ENCODE measurements at places on chromosomes 11 and 22. TPM values are rescaled to one million over a fixed set of nuclear protein-coding genes. Genes with fewer than 3 reads are reported as not detected.

TUBA8 gene
- 1.3 TPM for total RNA-seq

CST6 gene
- total RNA-seq: 0.55 TPM

NXPE1 gene
- not detected for total RNA-seq

PPP1CA gene
- total RNA-seq: 170 TPM

ILK gene
- total RNA-seq: 99.1 TPM

CASP12 gene
- 0.21 TPM for total RNA-seq

MPZL3 gene
- total RNA-seq: 0.78 TPM

COPB1 gene
- 82.3 TPM for total RNA-seq

GRCh38 chr22:26016916-26017315 is 152.3 kb upstream of the SEZ6L start:
- DNase-seq: no peak

GRCh38 chr11:475941-476340 is 25.9 kb downstream of the PTDSS2 start:
- DNase-seq: no peak

- no peak for DNase-seq
These were observed 82.5 kb downstream of the ARHGAP42 start for GRCh38 chr11:100769617-100770016.

- no peak for DNase-seq
These were observed 213.9 kb upstream of the ISX start for GRCh38 chr22:34851918-34852662.

GRCh38 chr11:105226091-105226490 is 86.5 kb upstream of the CARD18 start:
- no peak for DNase-seq

- DNase-seq: no peak
These were observed 27.1 kb upstream of the OAF start for GRCh38 chr11:120183701-120184141.

DNA sequence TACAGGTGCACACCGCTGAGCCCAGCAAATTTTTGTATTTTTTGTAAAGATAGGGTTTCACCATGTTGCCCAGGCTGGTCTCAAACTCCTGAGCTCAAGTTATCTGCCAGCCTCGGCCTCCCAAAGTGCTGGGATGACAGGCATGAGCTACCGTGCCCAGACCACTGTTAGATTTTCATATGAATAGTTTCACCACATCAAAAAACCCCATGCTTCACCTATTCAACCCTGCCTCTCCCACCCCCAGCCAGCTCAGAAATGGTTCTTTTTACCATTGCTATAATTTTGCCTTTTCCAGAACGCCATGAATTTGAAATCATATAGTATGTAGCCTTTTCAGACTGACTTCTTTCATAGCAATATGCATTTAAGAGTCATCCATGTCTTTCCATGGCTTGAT is 37.9 kb downstream of the CDPF1 start:
- no peak for DNase-seq

GRCh38 chr11:88434333-88434976 is 96.9 kb upstream of the CTSC start:
- no peak for DNase-seq

- peak; percentile 78 for DNase-seq
These were observed 668 bp downstream of the MADD start for GRCh38 chr11:47270331-47271271.

DNA sequence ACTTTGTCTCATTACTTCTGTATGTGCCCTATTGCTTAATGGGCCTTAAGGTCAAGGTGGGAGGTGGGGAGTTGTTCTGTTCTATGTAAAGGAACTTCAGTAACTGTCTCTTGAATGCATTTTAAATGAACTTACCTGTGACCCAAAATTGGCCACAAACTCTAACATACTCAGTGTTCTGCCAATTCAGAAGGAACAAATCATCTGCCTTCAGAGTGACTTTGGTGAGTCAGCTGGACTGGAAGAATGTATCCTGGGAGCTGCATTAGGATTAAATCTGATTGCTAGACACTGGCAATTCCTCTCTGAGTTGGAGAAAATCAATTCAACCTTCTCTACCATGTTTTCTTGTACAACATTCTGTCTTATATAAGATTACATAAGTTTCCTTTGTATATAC is 1104.8 kb downstream of the DLG2 start:
- DNase-seq: peak; percentile 32

DNA sequence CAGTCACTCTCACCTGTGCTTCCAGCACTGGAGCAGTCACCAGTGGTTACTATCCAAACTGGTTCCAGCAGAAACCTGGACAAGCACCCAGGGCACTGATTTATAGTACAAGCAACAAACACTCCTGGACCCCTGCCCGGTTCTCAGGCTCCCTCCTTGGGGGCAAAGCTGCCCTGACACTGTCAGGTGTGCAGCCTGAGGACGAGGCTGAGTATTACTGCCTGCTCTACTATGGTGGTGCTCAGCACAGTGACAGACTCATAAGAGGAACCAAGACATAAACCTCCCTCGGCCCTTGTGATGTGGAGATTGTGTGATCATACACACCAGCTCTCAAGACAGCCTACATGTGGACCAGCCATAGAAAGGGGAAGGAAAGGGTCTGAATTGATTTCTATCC is 113.3 kb downstream of the ZNF280B start:
- DNase-seq: no peak

- DNase-seq: no peak
These were observed 1.1 kb downstream of the CSTF3 start for GRCh38 chr11:33160136-33160535.

- no peak for DNase-seq
These were observed 10.4 kb downstream of the IGLL1 start for GRCh38 chr22:23569716-23570115.

DNA sequence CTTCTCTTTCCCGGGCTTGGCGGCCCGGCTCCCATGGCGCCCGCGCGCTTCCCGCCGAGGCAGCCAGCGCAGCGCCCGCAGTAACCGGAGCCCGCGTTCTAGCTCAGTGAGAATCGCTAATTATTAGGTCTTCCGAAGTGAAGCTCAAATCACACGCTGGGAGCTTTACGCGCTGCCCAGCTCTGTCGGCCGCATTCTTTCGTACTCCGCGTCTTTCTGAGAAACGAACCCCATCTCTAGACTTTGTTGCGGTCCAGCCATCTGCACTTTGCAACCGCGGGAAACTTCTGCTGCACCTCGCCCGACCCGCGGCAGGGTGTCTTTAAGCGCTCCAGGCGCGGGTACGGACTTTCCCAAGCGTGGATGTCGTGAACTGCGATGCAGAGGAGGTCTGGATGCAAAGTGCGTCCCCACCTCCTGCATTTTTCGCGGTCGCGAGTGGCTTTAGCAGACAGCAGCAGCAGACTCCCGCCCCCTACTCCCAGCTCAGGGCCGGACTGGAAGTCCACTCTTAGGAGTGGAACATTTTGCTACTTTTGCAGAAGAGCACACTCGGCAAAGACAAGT is 6.0 kb upstream of the PAX6 start:
- no peak for DNase-seq

GRCh38 chr11:44505581-44506054 is 59.8 kb upstream of the CD82 start:
- DNase-seq: no peak

DNA sequence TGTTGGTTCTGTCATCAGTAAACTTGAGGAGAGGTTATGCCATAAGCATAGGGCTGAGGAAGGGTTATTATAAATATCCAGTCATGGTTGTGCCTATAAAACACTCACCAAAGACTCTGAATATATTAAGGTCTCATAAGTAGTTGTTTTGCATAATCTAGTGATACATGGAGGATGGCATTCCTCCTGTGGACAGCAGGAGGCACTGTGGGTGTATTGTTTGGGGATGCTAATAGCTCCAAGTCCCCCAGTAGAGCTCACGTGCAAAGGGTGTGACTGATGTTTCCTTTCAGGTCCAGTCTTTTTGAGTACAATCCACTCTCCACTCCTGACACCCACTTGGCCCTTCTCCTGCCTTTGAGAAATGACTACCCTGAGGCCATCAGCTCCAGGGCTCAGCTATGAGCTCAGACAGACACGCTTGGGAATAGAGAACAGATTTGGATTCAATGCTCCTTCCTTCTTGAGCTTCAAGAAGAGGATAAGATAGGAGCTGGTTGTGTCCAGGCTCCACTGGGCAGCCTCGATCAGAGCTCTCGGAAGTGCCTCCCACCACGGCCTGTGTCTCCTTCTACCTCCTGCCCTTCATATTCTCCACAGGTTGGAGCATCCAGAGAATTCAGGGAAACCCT is 85.2 kb upstream of the IGLL5 start:
- no peak for DNase-seq

GRCh38 chr11:134755535-134755934 is 343.5 kb upstream of the B3GAT1 start:
- no peak for DNase-seq
